ENCODE measurements at places on chromosomes 1 and 21.
A peak's percentile ranks its signal among the peaks of the same experiment; 100 is the strongest.

GRCh38 chr21:18478513-18478912 is 74.9 kb upstream of the TMPRSS15 start:
- DNase-seq: no peak

DNA sequence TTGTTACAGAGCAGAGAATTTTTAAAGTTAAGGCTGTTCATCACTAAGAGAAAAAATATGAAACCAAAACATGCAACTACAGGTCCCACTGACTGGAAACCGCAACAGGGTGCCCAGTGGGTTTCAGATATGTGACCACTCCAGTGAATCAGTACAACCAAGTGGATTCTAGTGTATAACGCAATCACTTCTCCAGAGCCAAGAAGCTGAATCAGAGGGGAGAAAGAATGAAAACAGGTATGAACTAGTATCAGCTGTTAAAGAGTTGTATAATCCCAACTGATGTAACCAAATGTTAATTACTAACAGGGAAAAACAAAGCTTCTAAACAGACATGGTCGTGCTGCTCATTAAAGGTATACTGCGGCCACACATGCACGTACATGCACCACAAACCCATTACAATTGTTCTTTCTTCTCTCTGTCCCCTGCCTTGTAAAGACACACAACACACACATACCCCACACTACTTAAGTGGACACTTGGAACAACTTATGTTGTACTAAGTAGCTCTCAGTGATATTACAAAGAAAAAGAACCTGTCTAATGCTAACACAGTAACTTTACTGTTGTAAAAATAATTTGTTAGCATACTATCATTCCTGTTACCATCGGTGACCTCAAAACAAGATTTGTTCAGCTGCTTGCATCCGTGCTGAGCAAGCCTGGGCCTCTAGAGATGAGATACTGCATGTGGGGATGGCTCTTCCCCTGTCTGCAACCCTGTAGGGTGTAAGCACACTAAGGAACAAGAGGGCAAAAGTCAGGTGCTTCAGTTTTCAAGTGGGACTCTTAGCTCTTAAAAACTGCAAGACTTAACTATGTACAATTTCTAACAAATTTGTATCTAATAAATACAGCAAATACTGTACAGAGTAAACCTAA is 74.2 kb downstream of the PTPN14 start:
- peak; percentile 14 for DNase-seq

DNA sequence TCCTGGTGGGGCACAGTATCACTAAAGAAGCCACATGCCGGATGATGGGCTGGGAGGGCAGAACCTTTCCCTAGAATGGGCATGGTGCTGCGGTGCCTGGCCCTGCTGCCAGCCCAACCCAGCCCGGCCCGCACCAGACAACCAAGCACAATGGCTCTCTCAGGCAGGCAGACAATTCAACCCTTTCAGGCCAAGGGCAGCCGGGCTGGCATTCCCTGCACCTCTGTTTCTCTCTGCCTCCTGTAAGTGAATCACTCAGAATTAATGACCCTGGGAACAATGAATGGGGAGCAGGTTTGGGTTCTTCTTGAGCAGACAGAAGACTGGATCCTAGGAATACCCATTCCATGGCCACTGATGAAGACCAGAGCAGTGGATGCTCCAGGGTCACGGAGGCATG is 41.0 kb upstream of the IFFO2 start:
- no peak for DNase-seq

- no peak for DNase-seq
These were observed 178.8 kb downstream of the NRIP1 start for GRCh38 chr21:14886001-14886400.

GRCh38 chr1:160619742-160620277 is 27.0 kb downstream of the SLAMF1 start:
- no peak for DNase-seq

DNA sequence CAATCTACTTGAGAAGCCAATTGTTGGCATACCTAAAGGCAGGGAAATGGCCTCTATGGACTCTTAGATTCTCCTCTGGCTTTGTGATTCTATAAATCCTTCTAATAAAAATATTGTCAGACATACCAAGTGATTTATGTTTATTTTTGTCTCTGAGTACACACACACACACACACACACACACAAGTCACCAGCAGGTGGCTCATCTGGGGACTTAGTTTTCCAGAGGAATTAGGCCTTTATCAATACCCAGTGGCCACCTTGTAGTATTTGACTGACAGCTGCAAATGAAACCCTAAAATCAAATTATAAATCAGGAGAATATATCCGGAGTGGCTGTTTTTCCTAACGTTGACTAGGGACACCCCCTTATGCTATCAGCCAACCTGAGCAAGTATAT is 258.5 kb downstream of the BRINP2 start:
- no peak for DNase-seq

DNA sequence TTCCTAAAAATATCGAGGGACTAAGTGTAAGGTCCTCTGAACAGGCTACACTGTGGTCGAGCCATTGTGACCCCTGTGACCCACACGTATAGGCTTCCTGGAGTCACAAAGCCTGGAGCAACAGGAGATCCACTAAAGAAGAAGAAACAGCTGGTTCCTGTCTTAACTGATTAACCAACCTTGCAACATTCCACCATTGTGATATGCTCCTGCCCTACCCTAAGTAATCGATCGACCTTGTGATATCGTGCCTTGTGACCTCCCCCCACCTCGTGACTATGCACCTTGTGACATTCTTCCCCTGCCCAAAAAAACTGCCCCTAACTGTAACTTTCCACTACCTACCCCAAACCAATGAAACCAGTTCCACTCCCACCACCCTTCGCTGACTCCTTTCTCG is 304.6 kb upstream of the FAM78B start:
- DNase-seq: no peak

GRCh38 chr1:34009340-34009985 is 145.6 kb downstream of the HMGB4 start:
- DNase-seq: no peak

GRCh38 chr1:225469051-225469450 is 41.2 kb upstream of the LBR start:
- DNase-seq: no peak

Measured in SJCRH30 (cell line).